ENCODE measurements at places on chromosomes 12 and 14.

GRCh38 chr14:72948481-72949138 is 22.3 kb downstream of the DCAF4 start:
- peak; percentile 61 for DNase-seq

DNA sequence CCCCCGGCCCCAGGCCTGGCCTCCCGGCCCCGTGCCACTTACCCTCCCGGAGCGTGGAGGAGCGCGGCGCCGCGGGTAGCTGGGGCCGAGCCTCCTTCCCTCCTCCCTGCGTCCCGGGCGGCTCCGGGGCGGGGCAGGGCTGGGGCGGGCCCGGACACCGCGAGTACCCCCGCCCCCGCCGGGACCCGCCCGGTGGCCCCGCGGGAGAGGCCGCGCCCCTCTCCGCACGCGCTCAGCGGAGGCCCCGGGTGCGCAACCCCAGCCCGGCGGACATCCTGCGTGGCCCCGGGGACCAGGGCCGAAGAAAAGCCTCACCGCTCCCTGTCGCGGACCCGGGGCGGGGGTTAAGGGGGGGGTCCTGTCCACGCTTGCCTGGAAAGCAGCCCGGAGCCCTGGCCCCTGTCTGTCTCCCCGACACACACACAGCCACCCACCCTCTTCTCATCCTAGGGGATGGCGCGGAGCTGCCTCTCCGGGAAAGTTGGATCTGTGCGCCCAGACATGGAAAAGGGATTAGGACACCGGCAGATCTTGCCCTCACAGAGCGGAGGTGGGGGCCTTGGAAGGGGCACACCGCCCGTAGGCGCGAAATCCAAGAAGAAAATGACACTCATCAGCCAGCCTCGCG is at the start of gene SYNE3:
SYNE3 (minus strand) TSS at position 97 of the 628 bp plus-strand sequence. CDS start 40,829 bp downstream, outside the sequence.
- DNase-seq, result no peak

- DNase-seq, result no peak
Observed at GRCh38 chr12:127284870-127285431, 982.0 kb upstream of the TMEM132C start.

- no peak for DNase-seq
Observed at GRCh38 chr12:132571598-132571997, 38.8 kb downstream of the LRCOL1 start.

- no peak for DNase-seq
Observed at GRCh38 chr14:69660344-69661193, 49.2 kb downstream of the SUSD6 start.

- DNase-seq, result no peak
Observed at GRCh38 chr12:68374307-68374982, 42.3 kb upstream of the MDM1 start.

- DNase-seq, result no peak
Observed at GRCh38 chr14:92382677-92383076, 59.7 kb downstream of the SLC24A4 start.

DNA sequence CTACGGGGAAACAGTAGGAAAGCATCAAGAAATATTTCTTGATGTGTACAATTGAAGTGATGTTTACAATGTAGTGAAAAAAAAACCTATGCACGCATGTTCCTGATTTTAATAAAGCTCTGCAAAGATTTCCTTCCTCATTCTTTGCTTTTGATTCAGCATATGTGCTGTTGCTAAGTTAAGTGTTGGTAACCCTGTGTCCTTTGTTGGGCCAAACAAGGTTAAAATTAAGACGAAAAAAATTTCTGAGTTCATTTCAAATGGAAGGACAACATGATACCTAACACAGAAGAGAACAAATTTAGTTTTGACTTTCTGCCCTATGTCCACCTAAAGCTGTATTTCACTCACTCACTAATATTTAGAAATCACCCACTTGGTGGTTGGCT is 62.8 kb downstream of the PPP2R5C start:
- no peak for DNase-seq

DNA sequence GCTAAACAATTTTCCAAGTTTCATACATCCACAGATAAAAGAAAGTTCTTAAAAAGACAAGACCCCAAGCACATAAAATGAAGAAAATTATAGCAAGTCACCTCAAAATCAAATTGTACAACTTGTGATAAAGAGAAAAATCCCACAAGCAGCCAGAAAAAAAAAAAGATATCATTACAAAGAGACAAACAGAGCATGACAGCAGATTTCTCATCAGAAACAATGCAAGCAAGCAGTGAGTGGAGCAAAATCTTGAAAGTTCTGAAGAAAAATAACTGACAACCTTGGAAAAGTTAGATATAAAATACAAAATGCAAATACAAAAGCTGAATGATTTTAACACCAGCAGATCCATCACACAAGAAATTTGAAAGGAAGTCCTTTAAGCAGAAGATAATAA is 194.5 kb upstream of the SOX5 start:
- no peak for DNase-seq

- DNase-seq, result no peak
Observed at GRCh38 chr12:54384591-54385041, at the start of gene ZNF385A. TSS of gene ZNF385A (minus strand) at chr12:54384733. CDS start at chr12:54384514, 219 bp downstream.

- DNase-seq, result no peak
Observed at GRCh38 chr14:23566112-23566777, 1.3 kb downstream of the AP1G2 start.

DNA sequence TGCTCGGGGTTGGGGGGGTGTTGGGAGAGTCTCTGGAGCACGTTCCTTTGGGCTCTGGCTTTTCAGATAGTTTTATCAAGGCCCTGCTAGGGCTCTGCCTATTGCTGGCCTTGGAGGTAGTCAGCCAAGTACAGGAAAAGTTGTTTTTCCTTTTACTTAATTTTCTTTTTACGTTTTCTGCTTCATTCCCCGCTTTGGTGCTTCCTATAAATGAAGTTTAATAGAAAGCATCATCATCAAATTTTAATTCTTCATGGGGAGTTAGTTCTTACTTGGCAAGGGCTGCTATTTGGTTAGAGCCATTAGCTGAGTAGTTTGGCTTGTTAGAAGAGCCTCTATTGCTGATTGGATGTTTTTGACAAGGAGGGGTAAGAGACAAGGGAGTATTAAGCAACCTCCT is 15.1 kb upstream of the ADAM21 start:
- no peak for DNase-seq

DNA sequence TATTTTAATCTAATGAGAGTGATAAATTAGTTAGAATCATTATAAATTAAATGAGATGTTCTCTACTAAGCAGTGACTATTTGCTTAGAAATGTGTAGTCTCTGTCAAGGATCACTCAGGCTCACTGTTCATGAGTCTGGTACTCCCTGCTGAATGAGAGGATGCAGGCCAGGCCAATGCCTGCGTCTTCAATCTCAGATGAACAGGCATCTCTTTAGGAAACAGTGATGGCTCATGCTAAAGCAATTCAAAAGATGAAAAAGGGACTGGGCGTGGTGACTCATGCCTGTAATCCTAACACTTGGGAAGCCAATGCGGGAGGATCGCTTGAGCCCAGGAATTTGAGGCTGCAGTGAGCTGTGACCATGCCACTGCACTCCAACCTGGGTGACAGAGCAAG is 106.8 kb downstream of the ZFC3H1 start:
- DNase-seq, result no peak

GRCh38 chr12:46493834-46494181 is 121.2 kb upstream of the SLC38A2 start:
- no peak for DNase-seq

DNA sequence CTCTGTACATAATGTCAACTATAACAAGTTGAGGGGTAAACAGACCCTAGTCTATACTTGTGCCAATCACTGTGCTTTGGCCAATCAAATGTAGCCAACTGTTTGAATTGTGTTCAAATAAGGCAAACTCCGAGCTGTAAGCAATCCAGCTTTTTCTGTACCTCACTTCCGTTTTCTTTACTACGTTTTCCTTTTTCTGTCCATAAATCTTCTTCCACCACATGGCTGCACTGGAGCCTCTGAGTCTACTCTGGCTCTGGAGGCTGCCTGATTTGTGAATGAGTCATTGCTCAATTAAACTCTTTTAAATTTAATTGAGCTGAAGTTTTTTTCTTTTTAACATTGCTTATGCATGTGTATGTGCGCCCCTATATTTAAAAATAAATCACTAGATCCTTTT is 29.7 kb downstream of the CLEC1A start:
- no peak for DNase-seq

- DNase-seq, result no peak
Observed at GRCh38 chr12:28234444-28234843, 44.2 kb downstream of the CCDC91 start.

GRCh38 chr12:124566997-124567672 is at the start of gene NCOR2:
TSS of gene NCOR2 (minus strand) at chr12:124567612. CDS start at chr12:124495251, 72,361 bp downstream.
- no peak for DNase-seq

- no peak for DNase-seq
Observed at GRCh38 chr12:51262758-51263177, 7.4 kb downstream of the SMAGP start.

- peak; percentile 24 for DNase-seq
Observed at GRCh38 chr14:32330351-32331111, 1.4 kb downstream of the AKAP6 start.

- DNase-seq, result no peak
Observed at GRCh38 chr12:106289196-106289681, 13.3 kb upstream of the TCP11L2 start.

GRCh38 chr12:127550271-127550670 is 716.7 kb upstream of the TMEM132C start:
- DNase-seq, result no peak

- no peak for DNase-seq
Observed at GRCh38 chr12:85257671-85258070, 22.3 kb upstream of the ALX1 start.

DNA sequence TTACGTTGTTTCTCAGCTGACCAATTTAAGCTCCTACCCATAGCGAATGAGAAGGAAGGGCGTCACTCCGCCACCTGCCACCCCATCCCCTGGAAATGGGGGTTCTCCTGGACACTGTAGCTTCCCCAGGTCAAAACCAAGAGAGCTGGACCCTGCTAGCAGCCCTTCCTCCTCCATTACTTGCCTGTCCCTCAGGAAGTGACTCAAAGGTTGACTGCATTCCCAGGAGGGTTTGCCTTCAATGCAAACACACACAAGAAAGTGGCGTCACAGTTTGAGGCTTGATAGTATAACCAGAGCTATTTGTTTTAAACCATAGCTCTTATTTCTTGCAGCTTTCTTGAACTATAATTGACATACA is 79.1 kb downstream of the KCNK13 start:
- DNase-seq, result no peak

DNA sequence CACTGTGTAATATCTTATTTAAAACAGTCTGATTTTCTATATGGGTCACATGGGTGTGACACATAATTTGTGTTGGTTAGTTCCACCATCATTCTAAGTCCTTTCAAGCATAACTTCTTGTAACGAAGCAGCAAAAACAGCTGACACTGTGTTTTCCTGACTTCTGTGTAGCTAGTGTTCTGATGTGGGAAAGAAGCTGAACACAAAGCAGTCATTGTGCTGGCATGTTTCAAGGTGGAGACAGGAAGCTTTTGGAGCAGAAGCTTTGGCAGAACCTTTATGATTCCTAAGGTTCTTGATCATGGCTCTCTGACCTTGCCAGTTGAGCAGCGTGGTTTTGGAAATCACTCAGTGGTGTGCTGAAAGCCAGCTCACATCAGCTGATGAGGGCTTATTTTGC is 351.7 kb upstream of the MDGA2 start:
- no peak for DNase-seq

DNA sequence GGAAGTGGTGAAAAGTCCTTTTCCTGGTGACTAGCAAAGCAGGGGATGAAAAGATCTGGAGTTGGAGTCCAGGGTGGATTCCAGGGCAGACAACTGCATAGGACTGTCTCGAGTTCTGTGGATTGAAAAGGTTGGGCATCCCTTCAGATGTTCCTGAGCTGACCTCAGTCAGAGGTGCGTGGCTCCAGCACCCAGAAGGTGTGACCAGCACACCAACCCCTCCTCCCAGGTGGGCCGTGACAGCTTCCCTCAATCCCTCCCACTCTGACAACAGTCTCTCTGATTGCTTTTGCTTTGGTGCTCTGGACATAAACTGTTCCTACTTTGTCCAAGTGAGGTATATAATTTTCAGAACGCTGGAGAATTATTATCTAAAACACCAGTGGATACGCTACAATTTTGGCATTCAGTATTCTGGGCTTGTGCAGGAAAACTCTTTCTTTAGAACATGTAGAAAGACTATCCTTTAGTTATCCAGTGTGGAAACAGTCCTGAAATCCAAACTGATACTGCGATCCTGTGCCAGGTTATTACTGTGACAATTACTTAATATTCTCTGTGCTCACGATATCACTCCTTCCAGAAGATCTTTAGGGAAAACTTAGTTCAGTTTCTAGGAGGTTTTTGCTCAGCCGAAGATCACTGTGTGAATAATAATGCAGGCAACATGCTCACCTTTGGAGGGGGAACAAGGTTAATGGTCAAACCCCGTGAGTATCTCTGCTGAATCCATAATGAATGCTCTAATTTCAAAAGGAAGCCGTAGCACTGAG is 87.9 kb downstream of the DAD1 start:
- no peak for DNase-seq

GRCh38 chr14:99586054-99586760 is 17.8 kb downstream of the CCDC85C start:
- DNase-seq, result no peak

DNA sequence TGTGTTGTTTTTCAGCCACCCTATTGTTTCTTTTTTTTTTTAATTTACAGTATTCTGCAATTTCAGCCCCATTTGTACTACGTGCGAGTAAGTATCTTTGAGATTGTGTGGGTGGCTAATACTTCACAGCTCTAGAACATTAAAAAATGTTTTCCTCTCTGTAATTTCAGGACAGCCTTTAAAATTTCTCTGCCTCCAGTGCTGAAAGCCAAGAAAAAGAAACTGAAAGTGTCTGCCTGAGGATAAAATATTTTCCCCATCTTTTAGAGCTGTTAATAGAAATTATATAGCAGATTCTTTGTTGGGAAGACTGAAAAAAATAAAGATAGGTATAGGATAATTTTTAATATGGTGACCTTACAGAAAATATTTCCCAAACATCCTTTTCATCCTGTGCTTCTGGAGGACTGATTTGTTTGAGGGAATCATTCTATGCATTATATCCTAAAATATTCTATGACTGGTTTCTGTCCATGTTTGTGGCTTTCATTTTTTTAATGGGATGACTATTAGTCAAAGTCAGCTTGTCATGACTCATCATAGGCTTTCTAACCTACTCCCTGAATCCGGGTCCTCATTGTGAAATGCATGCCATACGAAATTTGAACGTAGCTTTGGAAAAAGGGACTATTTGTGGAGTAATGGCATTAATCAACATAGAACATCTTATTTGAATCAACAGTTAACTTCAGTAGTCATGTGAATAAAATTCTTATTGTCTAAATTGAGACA is 10.8 kb upstream of the TCTN2 start:
- no peak for DNase-seq

All from neuronal stem cell (in vitro differentiated cells).